Left kidney (tissue), 8 donors: ENCODE measurements at places on chromosomes 13 and 19.

DNA sequence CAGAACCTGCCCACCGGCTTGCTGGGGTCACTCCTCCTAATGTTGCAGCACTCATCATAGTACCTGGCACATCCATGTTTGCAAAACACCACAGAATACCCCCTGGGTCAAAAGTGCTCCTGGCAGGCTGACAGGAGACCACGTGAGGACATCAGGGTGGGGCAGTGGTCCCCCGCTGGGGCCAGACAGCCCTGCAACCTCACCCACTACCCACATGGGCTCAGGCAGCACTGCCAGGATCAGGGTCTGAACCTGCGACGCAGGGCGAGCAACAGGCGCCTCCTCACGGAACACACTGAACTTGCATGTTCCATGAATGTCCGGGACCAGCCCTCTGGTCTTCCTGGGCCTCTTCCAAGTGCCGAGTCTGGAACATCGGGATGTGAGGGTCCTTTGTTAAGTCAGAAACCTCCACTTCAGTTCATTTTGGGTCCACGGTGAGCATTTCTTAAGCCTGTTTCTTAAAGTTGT is 1.4 kb upstream of the SLC7A9 start:
- DNase-seq, result no peak

GRCh38 chr19:46785054-46785979 is 3.1 kb downstream of the SLC1A5 start:
- no peak for DNase-seq

GRCh38 chr13:40231311-40231710 is 435.1 kb downstream of the FOXO1 start:
- no peak for DNase-seq

GRCh38 chr19:15286688-15287365 is 45.5 kb downstream of the BRD4 start:
- no peak for DNase-seq

GRCh38 chr19:16382775-16383543 is 58.3 kb downstream of the KLF2 start:
- peak; percentile 83 for DNase-seq

GRCh38 chr13:97506511-97506910 is 72.5 kb downstream of the RAP2A start:
- DNase-seq, result peak; percentile 10
